ENCODE measurements at places on chromosomes 16 and 17.

- H3K36me3 ChIP-seq: no peaks in the 10 kb centered on the region
- DNase-seq: no peak
- H3K27ac ChIP-seq: no peak overlapping the region
Measured at GRCh38 chr17:65466547-65466946, 94.9 kb downstream of the AXIN2 start.

DNA sequence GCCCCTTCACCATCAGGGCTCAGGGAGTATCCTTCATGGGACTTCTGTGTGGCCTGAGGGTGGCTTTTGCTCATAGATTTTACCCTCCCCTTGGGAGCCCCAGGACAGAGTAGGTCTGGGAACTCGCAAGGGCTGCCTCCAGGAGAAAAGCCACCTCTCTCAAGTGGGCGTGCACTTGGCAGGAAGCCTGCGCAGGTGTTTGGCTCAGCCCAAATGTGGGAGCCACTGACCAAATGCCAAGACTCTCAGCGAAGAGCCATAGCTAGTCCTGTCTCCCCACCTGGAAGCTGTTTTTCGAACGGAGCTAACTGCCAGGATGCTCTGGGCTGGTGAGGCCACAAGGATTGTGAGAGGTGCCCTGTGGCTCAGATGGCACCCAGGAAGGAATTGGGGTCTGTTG is 2.0 kb upstream of the HSD17B2 start:
- peaks cover 21% of the 10 kb centered on the region for H3K27me3 ChIP-seq
- no peaks in the 10 kb centered on the region for H3K36me3 ChIP-seq
- no peaks in the 10 kb centered on the region for H3K4me1 ChIP-seq
- H3K4me3 ChIP-seq: no peak overlapping the region
- DNase-seq: no peak
- H3K27ac ChIP-seq: no peak overlapping the region

DNA sequence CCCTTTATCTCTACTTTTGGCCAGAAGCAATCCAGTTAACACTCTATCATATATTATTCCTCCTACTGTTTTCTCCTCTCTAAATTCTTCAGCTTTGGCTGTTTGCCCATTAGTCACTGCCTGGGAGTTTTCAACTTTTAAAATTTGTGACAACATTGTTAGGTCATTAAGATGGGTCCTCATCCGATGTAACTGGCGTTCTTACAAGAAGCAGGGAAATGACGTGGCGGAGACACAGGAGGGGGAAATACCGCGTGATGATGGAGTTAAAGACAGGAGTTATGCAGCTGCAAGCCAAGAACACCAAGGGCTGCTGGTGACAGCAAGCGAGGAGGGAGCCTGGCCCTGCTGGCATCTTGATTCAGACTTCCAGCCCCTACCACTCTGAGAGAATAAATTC is 34.8 kb upstream of the CPHXL start:
- DNase-seq: no peak
- no peaks in the 10 kb centered on the region for H3K36me3 ChIP-seq
- H3K4me1 ChIP-seq: peaks cover 8% of the 10 kb centered on the region
- H3K27ac ChIP-seq: no peak overlapping the region
- H3K27me3 ChIP-seq: no peaks in the 10 kb centered on the region

GRCh38 chr17:4696437-4696805 is 7.5 kb downstream of the PELP1 start:
- DNase-seq: peak; percentile 67
- H3K27me3 ChIP-seq: no peaks in the 10 kb centered on the region
- peaks cover 18% of the 10 kb centered on the region for H3K36me3 ChIP-seq
- peak overlapping the region; percentile 88 for H3K27ac ChIP-seq

DNA sequence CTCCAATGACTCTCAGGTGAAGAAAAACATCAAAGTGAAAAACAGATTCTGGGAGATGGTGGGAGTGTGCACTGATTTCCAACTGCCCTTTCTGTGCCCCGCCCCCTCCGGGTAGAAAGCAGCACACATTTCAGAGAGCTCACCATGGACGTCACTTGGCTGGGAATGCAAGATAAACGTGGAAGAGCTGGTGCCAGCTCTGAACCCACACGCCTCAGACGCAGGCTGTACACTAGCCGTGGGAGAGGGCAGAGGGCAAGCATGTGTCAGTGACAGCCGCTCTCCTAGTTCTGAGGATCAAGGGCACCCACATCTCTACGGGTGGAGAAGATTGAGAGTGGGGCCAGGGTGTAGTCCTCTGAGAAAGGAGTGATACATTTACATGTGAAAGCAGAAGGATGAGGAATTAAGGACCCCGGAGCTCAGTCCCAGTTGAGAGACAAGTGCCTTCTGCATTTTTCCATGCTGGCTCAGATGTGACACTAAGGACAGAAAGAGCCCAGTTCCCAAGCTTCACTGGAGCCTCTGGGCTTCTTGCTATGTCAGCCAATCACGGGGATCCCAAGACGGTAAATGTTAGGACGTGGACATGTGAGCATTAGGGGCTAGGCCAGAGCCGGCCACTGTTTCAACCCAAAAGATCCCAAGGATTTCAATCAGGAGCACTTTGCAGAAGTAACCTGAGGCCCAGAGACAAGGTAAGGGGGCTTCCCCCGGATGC is 101.3 kb downstream of the ZFHX3 start:
- no peak for DNase-seq
- no peaks in the 10 kb centered on the region for H3K27me3 ChIP-seq
- no peak overlapping the region for H3K4me3 ChIP-seq
- H3K36me3 ChIP-seq: no peaks in the 10 kb centered on the region
- no peaks in the 10 kb centered on the region for H3K4me1 ChIP-seq

DNA sequence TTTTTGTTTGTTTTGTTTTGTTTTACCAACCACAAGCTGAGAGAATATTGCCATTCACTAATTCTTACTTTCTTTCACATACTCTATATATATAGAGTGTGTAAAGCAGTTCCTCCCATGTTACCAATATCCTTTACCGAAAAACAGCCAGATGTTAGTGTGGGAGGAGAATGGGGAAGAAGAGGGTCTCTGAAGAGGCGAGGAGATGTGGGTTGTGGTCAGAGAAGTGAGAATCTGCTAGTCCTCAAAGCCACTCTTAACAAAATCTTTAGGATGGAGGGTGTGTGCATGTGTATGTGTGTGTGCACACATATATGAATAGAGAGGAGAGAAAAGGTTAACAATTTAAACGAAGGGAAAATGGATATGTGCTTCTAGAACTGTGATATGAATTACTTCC is 80.6 kb downstream of the TUBD1 start:
- H3K27ac ChIP-seq: peak overlapping the region; percentile 48
- H3K36me3 ChIP-seq: peaks cover 46% of the 10 kb centered on the region
- DNase-seq: no peak
- no peak overlapping the region for H3K4me3 ChIP-seq
- peaks cover 40% of the 10 kb centered on the region for H3K4me1 ChIP-seq

- no peaks in the 10 kb centered on the region for H3K36me3 ChIP-seq
- DNase-seq: peak; percentile 64
- H3K4me3 ChIP-seq: peak overlapping the region; percentile 14
- H3K27ac ChIP-seq: peak overlapping the region; percentile 46
- H3K27me3 ChIP-seq: peaks cover 33% of the 10 kb centered on the region
- peaks cover 45% of the 10 kb centered on the region for H3K4me1 ChIP-seq
Measured at GRCh38 chr17:17675925-17676534, 5.2 kb upstream of the RAI1 start.

GRCh38 chr17:1577182-1577581 is 14.6 kb upstream of the PITPNA start:
- no peak overlapping the region for H3K4me3 ChIP-seq
- no peak for DNase-seq
- peaks cover 5% of the 10 kb centered on the region for H3K4me1 ChIP-seq
- no peaks in the 10 kb centered on the region for H3K36me3 ChIP-seq
- H3K27me3 ChIP-seq: no peaks in the 10 kb centered on the region
- H3K27ac ChIP-seq: no peak overlapping the region

- H3K27me3 ChIP-seq: no peaks in the 10 kb centered on the region
- no peak for DNase-seq
- no peak overlapping the region for H3K4me3 ChIP-seq
Measured at GRCh38 chr17:51941272-51941671, 217.2 kb downstream of the CA10 start.

DNA sequence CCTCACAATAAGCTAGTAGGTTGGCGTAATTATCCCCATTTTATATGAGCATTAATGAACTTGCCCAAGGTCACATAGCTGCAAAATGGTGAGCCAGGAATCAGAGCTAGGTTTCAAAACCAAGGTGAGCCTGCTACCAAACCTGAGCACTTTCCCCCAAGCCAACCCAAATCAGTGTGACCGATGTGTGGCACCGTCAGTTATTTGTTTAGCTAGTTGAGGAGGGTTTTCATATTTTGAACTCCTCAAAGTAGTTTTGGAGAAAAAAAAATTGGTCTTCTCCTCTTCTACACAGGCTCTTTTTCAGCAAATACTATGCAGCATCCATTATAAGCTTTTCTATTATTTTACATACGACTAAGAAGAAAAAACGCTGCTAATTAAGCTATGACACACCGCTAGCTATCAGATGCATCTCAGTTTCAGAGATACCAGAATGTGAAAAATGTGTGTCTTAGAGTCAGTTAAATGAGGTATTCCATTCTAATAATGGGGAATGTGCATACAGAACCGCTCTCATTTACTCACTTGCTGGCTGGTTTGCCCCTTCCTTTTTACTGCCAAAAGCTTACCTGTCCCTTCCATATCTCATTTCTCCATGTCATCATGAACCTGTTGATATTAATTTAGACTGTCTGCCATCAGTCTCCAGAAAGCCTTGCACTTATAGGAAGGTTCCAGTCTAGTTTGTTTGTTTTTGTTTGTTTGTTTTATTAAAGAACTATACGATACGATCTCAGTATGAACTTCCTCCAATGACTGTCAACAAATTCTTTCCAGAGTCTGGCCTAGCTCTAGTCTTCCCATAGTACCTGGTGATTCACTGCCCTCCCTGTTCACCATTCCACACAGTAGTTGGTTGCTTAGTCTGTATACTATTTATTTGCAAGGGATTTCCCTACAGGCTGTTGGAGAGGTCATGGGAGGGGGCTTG is 2.2 kb upstream of the TBX4 start:
- H3K36me3 ChIP-seq: peaks cover 2% of the 10 kb centered on the region
- peaks cover 8% of the 10 kb centered on the region for H3K4me1 ChIP-seq
- no peak overlapping the region for H3K27ac ChIP-seq
- no peak overlapping the region for H3K4me3 ChIP-seq
- peaks cover 76% of the 10 kb centered on the region for H3K27me3 ChIP-seq

GRCh38 chr17:46732160-46732559 is 86.3 kb downstream of the WNT3 start:
- peaks cover 5% of the 10 kb centered on the region for H3K36me3 ChIP-seq
- no peaks in the 10 kb centered on the region for H3K27me3 ChIP-seq
- no peaks in the 10 kb centered on the region for H3K4me1 ChIP-seq
- no peak overlapping the region for H3K4me3 ChIP-seq

DNA sequence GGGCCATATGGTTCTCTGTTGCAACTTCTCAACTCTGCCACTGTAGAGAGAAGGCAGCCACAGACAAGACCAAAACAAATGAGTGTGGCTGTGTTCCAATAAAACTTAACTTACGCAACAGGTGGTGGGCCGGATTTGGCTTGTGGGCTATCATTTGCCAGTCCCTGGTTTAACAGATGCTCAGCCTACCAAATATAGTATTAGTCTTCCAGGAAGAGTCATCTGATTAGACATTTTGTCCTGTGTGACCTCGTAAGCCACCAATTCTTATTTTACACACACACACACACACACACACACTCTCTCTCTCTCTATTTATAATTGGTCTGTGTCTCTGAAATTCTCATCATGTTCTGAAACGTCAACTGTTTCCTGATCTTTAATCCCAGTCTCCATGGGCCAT is 245.9 kb downstream of the XYLT1 start:
- no peak overlapping the region for H3K4me3 ChIP-seq
- H3K27me3 ChIP-seq: no peaks in the 10 kb centered on the region
- peak overlapping the region; percentile 43 for H3K27ac ChIP-seq
- DNase-seq: peak; percentile 83
- H3K36me3 ChIP-seq: peaks cover 15% of the 10 kb centered on the region
- peaks cover 33% of the 10 kb centered on the region for H3K4me1 ChIP-seq

DNA sequence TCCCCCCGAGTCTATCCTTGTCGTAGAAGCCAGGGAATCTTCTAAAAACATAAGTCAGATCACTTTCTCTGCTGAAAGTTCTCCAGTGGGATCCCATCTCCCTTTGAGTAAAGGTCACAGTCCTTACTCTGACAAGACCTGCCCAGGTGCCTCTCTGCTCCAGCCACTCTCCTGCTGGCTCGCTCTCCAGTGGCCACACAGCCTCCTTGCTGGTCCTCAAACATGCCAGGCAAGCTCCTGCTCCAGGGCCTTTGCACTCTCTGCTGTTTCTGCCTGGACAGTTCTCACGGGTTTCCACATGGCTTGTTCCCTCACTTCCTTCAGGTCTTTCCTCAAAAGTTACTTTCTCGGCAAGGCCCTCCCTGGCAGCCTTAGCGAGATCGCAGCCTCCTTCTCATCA is 3.4 kb downstream of the B9D1 start:
- peaks cover 7% of the 10 kb centered on the region for H3K27me3 ChIP-seq
- H3K4me1 ChIP-seq: peaks cover 10% of the 10 kb centered on the region
- no peak for DNase-seq
- H3K4me3 ChIP-seq: no peak overlapping the region

GRCh38 chr17:39225959-39226683 is 376 bp upstream of the STAC2 start:
- DNase-seq: peak; percentile 68
- H3K27me3 ChIP-seq: peaks cover 48% of the 10 kb centered on the region
- H3K4me3 ChIP-seq: peak overlapping the region; percentile 55
- peaks cover 8% of the 10 kb centered on the region for H3K4me1 ChIP-seq
- H3K36me3 ChIP-seq: no peaks in the 10 kb centered on the region
- H3K27ac ChIP-seq: no peak overlapping the region

- H3K4me3 ChIP-seq: no peak overlapping the region
- H3K27me3 ChIP-seq: peaks cover 54% of the 10 kb centered on the region
- no peak for DNase-seq
- H3K36me3 ChIP-seq: no peaks in the 10 kb centered on the region
Measured at GRCh38 chr16:80462917-80463316, 77.9 kb upstream of the DYNLRB2 start.

GRCh38 chr17:67770539-67770938 is 52.8 kb downstream of the NOL11 start:
- H3K27ac ChIP-seq: no peak overlapping the region
- no peaks in the 10 kb centered on the region for H3K4me1 ChIP-seq
- DNase-seq: no peak

DNA sequence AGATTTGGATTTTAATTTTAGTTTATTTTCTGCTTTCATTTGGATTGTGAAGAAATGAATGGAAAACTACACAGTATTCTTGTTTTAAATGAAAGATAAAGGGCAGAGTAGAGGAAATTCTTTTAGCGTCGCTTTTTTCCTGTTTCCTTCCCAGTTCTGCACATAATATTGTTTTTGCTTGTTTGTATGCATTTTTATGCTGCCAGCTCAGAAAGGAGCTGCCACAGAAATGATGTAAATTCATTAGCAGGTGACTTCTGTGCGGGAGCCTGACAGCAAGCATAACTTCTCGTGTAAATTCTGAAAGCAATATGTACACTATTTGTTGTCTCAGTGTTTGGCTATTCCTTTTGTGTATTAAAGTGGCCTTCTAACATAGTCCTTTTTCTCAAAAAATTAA is 234.6 kb downstream of the PHKB start:
- no peaks in the 10 kb centered on the region for H3K27me3 ChIP-seq
- peaks cover 4% of the 10 kb centered on the region for H3K4me1 ChIP-seq
- DNase-seq: no peak
